ENCODE measurements at places on chromosomes 5 and 9. TPM values are rescaled to one million over a fixed set of nuclear protein-coding genes. Genes with fewer than 3 reads are reported as not detected.

Gene ST8SIA4
- 1.4 TPM for total RNA-seq

Gene NUTM2G
- not detected for total RNA-seq

Gene TAF1L
- not detected for total RNA-seq

Gene PCDH1
- total RNA-seq, result 0.29 TPM

Gene NEURL1B
- 0.29 TPM for total RNA-seq

Gene GABRG2
- total RNA-seq, result not detected

Gene CDC20B
- not detected for total RNA-seq

Gene PHYHD1
- total RNA-seq, result 7.6 TPM

Gene GDA
- total RNA-seq, result not detected

Gene NR5A1
- not detected for total RNA-seq

Gene GZMA
- total RNA-seq, result not detected

Gene RFK
- 25.0 TPM for total RNA-seq

Gene TMEM215
- total RNA-seq, result not detected

Gene FAM151B
- total RNA-seq, result 19.2 TPM

Gene PLAA
- 44.5 TPM for total RNA-seq

Gene KIF20A
- 7.2 TPM for total RNA-seq

Gene NTNG2
- total RNA-seq, result 13.0 TPM

Gene FBXW11
- 72.5 TPM for total RNA-seq

Gene PCDHGA4
- total RNA-seq, result 6.8 TPM

Gene GADD45G
- total RNA-seq, result 0.88 TPM

Gene MAST4
- total RNA-seq, result 12.7 TPM

Gene KCNV2
- total RNA-seq, result not detected

All from osteoblast (primary cell).